Left lung (tissue), 14 donors: ENCODE measurements at places on chromosomes 11 and 22. TPM values are rescaled to one million over a fixed set of nuclear protein-coding genes. Genes with fewer than 3 reads are reported as not detected.

DNA sequence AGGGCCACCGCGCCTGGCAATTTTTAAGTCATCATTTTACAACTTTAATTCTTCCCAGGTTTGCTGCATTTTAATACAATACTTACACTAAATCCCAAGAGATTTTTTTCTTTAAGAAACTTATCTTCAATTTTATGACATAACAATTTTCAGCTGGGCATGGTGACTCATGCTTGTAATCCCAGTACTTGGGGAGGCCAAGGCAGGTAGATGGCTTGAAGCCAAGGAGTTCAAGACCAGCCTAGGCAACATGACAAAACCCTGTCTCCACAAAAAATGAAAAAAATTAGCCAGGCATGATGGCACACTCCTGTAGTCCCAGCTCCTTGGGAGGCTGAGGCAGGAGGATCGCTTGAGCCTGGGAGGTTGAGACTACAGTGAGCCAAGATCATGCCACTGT, 38.8 kb downstream of the CLDN25 start:
- DNase-seq: no peak
- H3K27ac ChIP-seq: no peak overlapping the region
- no peaks in the 10 kb centered on the region for H3K36me3 ChIP-seq
- no peak overlapping the region for H3K4me3 ChIP-seq
- no peaks in the 10 kb centered on the region for H3K27me3 ChIP-seq
- H3K4me1 ChIP-seq: no peaks in the 10 kb centered on the region

DNA sequence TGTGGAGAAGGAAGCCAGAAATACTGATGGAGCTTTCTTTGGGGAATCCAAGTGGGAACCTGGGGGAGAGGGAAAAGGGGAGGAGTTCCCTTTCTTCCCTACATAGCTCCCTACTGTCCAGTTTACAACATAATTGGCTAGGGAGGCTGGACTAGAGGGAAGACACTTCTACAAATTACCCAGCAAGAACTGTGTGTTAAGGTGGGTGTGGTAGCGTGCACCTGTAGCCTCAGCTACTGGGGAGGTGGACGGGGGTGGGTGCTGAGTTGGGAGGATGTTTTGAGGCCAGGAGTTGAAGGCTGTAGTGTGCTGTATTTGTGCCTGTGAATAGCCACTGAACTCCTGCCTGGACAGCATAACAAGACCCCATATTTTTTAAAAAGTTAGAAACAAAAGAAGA, 74.0 kb downstream of the NAV2 start:
- H3K4me1 ChIP-seq: peaks cover 16% of the 10 kb centered on the region
- no peak for DNase-seq
- H3K27me3 ChIP-seq: no peaks in the 10 kb centered on the region
- H3K27ac ChIP-seq: no peak overlapping the region
- no peaks in the 10 kb centered on the region for H3K36me3 ChIP-seq

DNA sequence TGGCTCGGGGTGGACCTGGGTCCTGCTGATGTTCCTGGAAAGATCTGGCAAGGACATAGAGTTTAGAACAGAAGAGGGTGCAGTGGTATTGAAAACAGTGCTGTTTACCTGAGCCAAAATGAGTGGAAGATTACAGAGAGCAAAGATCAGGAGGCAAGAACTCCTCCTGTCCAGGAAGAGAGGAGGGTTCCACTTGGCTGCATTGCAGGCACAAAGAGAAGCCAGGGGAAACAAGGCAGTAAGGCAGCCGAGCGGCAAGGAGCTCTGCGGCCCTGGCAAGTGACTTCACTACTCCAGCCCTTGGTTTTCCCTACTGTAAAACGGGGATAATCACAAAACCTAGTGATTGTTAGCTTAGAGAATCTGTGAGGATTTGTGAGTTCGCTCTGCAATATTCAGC, 3.7 kb upstream of the PACSIN2 start:
- no peaks in the 10 kb centered on the region for H3K27me3 ChIP-seq
- no peak overlapping the region for H3K4me3 ChIP-seq
- H3K27ac ChIP-seq: peak overlapping the region; percentile 44
- no peaks in the 10 kb centered on the region for H3K36me3 ChIP-seq

DNA sequence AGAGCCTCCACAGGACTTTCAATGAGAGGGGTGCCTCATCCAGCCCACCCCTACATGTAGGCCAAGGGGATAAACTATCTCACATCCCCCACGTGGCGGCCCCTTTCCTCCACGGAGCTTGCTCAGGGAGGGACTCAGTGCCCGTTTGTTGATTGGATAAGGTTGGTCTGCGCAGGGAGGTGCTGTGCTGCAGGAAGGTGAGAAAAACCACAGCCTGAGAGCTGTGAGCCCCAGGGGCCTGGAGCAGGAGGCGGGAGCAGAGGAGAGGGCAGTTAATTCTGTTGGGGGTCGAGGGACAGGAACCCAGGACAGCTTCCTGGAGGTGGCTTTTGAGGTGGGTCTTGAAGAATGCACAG, 31.9 kb upstream of the ATXN10 start:
- H3K4me1 ChIP-seq: peaks cover 7% of the 10 kb centered on the region
- H3K27ac ChIP-seq: peak overlapping the region; percentile 65
- H3K36me3 ChIP-seq: no peaks in the 10 kb centered on the region
- H3K4me3 ChIP-seq: no peak overlapping the region
- no peaks in the 10 kb centered on the region for H3K27me3 ChIP-seq
- DNase-seq: no peak

The BACE1 gene
- total RNA-seq: 24.1 TPM

The SAA2 gene
- total RNA-seq: 0.38 TPM

DNA sequence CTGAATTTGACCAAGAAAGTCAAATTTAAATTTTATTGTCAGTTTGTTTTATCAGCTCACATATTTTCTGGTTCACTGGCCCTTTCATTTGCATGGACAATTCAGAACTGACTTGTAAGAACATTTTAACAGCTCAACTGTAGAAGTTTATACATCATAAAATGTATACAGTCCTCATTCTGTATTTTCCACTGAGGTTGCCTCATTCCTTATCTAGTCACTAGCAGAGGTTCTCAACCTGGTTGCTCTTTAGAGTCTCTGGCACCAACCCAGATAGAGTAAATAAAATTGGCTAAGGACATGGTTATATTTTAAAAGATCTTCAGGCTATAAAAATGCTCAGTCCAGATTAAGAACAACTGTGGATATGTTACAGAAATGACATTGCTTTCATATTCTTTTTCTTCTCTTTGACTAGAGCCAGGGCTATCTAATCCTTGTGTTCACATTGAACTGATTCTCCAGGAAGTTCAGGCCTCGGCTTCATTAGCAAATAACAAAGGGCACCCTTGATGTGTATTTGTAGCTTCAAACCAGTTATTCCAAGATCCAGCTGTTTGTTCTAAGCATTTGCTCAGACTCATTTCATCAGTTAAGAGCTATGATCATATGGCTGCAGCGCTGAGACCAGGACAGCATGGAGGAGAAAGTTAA, 782.5 kb downstream of the ETS1 start:
- H3K27ac ChIP-seq: no peak overlapping the region
- H3K36me3 ChIP-seq: no peaks in the 10 kb centered on the region
- no peak overlapping the region for H3K4me3 ChIP-seq
- no peak for DNase-seq

DNA sequence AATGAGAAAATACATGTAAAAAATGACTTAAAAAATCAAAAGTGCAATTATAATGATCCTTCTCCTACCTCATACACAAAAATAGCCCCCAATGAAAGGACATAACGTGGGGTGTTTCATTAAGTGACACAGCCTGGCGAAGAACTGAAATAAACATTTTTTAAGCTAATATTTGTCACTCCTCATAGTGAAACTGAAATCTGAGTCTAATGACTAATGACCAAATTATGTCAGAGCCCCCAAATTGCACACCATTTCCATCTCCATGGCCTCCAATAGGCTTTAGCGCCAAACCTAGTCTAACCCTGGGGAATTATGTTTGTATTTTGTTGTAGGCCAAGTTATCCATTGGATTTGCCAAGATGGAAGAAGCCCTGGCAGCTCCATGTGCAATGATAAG, 119.1 kb downstream of the WT1 start:
- H3K27me3 ChIP-seq: peaks cover 3% of the 10 kb centered on the region
- no peaks in the 10 kb centered on the region for H3K36me3 ChIP-seq
- no peak overlapping the region for H3K4me3 ChIP-seq
- DNase-seq: no peak

DNA sequence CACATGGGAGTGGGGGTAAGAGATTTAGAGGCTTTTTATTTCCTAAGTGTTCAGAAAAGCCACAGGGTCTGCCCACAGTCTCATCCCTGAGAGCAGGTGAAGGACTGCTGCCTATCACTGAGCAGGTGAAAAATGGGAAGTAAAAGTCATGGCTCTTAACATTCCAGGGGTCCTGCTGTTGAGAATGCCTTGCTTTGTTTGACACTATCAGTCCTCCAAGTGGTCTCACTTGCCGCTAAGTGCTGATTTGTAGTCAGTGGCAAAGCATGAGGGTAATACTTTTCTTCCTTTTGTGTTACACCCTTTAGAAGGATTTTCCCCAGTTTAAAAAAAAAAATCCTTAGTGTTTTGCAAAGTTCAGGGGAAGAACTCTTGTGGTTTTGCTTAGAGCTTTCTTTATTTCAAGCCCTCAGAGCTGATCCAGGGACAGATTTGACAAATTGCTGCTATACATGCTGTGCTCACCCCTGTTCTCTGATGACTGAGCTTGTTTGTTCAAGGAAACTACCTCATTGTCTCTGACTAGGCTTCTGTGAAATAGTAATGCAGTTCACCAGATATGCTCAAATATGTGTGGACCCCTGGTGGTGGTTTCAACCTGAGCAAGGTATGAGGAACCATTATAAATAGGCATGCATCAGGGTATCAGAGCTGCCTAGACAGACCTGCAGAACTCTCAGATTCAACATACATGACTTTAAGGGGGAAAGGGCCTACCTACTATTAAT, 141.0 kb downstream of the ARHGAP42 start:
- H3K36me3 ChIP-seq: no peaks in the 10 kb centered on the region
- no peak overlapping the region for H3K4me3 ChIP-seq
- no peaks in the 10 kb centered on the region for H3K4me1 ChIP-seq
- no peak overlapping the region for H3K27ac ChIP-seq
- no peak for DNase-seq

DNA sequence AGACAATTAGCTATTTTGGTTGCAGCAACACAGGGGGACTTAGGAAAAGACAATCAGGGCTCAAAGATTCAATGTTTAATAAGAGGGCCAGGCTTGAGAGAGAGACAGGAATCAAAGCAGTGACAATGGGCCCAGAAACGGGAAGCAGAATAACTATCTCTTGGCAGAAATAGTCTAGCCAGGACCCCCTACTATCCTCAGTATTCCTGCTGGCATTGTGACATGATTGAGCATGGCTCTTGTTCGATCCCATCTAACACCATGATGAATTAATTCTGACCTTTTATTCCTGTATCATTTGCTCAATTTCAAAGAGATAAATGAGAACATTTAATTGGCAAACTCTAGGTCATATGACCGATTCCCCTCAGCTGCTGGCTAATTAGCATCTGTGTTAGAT, 12.8 kb upstream of the ANO5 start:
- H3K4me1 ChIP-seq: no peaks in the 10 kb centered on the region
- no peak for DNase-seq
- H3K4me3 ChIP-seq: no peak overlapping the region
- no peak overlapping the region for H3K27ac ChIP-seq
- H3K36me3 ChIP-seq: no peaks in the 10 kb centered on the region
- H3K27me3 ChIP-seq: no peaks in the 10 kb centered on the region

The TMEM218 gene
- 19.9 TPM for total RNA-seq

DNA sequence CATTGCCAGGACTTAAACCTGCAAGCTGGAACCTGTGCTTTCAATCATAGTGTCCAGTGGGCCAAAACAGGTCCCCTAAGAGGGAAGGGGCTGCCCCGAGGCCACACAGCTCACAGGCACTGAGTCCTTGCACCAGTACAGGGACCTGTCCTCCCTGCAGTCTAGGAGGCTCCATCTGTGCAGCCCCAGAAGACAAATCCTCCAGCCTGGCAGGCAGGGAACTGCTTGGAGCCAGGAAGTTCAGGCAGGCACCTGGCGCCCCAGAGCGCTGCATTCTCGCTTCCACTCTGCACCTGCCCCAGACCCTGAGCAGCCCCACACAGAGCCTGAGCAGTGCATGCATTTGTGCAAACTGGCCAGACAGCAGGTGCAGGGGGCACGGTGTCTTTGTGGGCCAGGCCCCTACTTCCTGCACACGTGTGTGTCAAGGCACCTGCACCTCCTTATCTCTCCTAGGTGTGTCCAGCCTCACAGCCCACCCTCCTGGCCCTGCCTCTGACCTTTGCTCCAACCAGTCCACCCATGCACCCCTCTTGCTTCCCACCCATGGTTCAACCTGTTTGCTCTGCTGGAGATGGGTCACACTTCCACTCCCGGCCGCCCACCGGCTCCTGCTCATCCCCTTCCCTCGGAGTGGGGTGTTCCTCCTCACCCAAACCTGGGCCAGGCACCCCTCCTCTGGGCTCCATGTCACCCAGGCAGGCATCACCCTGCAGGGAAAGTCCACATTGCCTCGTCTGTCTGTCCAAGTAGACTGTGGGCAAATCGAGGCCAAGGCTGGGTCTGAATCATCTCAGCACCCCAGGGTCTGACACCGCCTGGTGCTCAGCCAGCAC, 19.0 kb downstream of the LINC01488 start:
- H3K36me3 ChIP-seq: no peaks in the 10 kb centered on the region
- DNase-seq: no peak
- H3K27me3 ChIP-seq: no peaks in the 10 kb centered on the region
- H3K27ac ChIP-seq: no peak overlapping the region
- no peak overlapping the region for H3K4me3 ChIP-seq
- peaks cover 16% of the 10 kb centered on the region for H3K4me1 ChIP-seq

DNA sequence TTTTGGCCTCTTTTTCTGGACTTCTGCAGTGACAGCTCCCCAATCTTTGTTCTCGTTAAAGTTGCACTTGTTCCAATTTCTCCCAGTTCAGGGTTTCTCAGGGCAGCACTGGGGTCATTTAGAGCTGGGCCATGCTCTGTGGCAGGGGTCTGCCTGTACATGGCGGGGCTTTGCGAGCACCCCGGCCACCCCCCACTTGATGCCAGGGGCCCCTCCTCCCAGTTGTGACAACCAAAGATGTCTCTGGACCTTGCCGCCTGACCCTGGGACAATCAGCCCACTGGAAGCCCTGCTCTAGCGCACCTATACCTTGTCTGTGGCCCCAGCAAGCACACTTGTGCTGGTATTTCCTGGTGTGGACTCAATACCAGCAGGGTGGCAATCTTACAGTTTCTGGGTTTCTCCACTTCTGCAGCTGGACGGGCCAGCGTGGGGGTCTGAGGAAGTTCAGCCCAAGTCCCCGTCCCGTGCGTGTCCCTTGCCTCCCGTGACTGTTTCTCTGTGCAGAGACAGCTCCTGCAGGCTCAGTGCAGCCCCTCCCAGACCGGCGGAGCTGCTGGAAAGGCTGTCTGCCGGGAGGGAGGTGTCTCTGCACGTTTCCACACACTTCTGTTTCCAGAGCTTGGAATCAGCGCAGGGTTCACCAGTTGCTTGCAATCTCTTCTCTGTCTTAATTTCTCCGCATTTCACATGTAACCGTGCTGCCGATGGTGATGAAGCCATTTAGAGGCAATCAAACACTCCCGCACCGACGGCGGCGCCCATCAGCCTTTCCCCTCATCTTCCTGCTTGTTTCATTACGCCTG, 1328.9 kb downstream of the BRD1 start:
- no peaks in the 10 kb centered on the region for H3K27me3 ChIP-seq
- H3K4me1 ChIP-seq: no peaks in the 10 kb centered on the region
- H3K4me3 ChIP-seq: no peak overlapping the region
- H3K27ac ChIP-seq: no peak overlapping the region
- DNase-seq: no peak

The P2RY6 gene
- 4.8 TPM for total RNA-seq

The OR5I1 gene
- not detected for total RNA-seq

GRCh38 chr22:48798281-48799226, 1029.1 kb downstream of the BRD1 start:
- no peak overlapping the region for H3K4me3 ChIP-seq
- no peaks in the 10 kb centered on the region for H3K36me3 ChIP-seq
- H3K4me1 ChIP-seq: no peaks in the 10 kb centered on the region
- peaks cover 11% of the 10 kb centered on the region for H3K27me3 ChIP-seq
- no peak for DNase-seq

The FOSL1 gene
- 16.3 TPM for total RNA-seq

The ANO3 gene
- total RNA-seq: 0.67 TPM
